CD8-positive, alpha-beta memory T cell (primary cell): ENCODE measurements at places on chromosomes 7 and 10. TPM values are rescaled to one million over a fixed set of nuclear protein-coding genes. Genes with fewer than 3 reads are reported as not detected.

GRCh38 chr10:124894569-124895215, 47.2 kb upstream of the ZRANB1 start:
- no peak for DNase-seq

DNA sequence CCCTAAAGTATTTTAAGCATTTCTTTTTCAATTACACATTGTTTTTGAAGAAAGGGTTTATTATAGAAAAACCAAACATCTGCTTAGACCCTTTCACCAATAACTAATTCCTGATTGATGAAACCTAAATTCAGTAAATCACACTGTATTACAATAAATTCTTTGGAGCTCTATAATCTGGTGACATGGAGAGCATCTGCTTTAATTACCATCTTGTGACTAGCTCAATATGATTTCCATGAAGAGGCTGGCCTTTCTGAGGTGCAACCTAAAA, 9.7 kb downstream of the HYCC1 start:
- no peak for DNase-seq

- no peak for DNase-seq
Measured at GRCh38 chr7:128845475-128845874, 15.3 kb downstream of the FLNC start.

- no peak for DNase-seq
Measured at GRCh38 chr7:34156336-34156735, 251.0 kb downstream of the BMPER start.

GRCh38 chr7:100478958-100479660, at the start of gene TSC22D4:
Gene TSC22D4, minus strand, starts transcription at chr7:100479214. Its CDS starts 1,176 bp downstream, at chr7:100478038.
- peak; percentile 88 for DNase-seq

GRCh38 chr10:10828623-10829022, 189.0 kb upstream of the CELF2 start:
- no peak for DNase-seq

The PAX4 gene
- total RNA-seq = not detected

The MYL10 gene
- total RNA-seq = not detected

The ARMC3 gene
- total RNA-seq = not detected
